Glutamatergic neuron (in vitro differentiated cells): ENCODE measurements at places on chromosomes 7 and 10.
A peak's percentile ranks its signal among the peaks of the same experiment; 100 is the strongest.

- DNase-seq = no peak
Measured at GRCh38 chr10:34373211-34373610, 441.9 kb downstream of the PARD3 start.

DNA sequence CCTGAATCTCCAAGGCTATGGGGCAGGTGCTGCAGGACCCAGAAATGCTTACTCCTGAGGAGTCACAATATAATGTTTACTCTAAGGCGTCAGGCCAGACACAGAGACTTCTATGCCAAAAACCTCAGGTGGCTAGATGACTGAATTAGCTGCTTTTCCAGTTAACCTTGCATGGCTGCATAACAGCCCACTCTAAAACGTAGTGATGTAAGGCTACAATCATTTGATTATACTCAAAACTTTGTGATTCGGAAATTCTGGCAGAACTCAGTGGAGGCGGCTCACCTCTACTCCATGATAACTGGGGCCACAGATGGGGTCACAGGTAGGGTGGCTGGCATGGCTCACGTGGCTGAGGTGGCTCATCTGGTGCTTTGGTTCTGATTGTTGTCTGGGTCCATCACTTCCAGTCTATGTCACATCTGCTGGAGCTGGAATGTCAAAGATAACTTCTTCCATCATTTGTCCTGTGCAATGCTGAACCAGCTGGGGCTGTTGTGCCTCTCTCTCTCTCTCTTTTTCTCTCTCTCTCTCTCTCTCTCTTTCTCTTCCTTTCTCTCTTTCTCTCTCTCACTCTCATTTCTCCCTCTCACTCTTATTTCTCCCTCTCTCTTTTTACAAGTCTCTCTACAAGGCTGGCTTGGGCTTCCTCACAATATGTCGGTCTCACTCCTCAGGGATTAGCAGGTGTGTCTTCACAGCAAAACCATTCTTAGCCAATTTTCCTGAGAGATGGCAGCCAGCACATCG, 11.8 kb downstream of the TMEM72 start:
- no peak for DNase-seq

DNA sequence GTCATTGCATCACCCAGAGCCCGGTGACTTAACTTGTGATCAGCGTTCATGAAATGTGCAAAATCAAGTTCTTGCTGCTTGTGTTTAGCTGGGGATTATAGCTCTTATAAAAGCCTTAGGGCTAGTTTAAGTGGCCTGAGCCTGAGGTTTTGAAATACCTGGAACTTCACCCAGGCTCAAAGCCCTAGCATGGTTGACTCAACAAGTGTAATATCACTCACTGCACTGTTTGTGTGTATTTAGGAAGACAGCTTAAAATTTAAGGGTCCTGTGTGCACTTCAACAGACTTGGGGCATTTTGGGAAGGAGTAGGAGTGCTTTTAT, 489.5 kb downstream of the GATA3 start:
- no peak for DNase-seq

DNA sequence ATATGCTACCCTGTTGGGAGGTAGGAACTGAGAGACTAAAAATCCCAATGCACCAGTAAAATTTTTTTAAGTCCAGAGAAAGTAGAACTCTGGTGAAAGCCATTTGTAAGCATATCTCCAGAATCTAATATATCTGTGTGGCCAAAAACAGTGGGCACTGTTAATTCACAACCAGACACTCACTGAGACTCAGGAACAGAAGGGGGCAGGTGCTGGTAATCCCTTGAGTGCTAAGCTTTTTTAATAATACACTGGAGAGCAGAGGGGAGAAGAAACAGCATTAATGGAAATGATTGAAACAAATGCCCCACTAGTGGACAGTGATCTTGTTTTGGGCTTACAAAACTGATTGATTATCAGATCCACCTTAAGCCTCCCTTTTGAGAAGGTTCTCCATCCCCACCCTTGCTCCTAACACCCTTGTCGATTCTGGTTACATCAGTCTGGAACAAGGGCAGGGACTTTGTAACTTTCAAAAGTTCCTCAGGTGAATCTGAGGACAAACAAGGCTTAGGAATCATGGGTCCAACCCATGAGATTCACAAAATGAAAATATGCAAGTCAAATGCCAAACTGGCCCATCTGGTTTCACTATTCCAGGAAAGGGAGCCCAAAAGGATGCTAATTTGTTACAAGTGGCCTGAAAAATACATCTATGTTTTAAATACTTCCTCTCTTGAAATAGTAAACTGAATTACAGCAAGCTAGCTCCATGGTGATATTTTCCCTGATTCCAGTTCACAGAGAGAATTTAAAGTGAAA, 29.7 kb downstream of the PLXNA4 start:
- DNase-seq = no peak

DNA sequence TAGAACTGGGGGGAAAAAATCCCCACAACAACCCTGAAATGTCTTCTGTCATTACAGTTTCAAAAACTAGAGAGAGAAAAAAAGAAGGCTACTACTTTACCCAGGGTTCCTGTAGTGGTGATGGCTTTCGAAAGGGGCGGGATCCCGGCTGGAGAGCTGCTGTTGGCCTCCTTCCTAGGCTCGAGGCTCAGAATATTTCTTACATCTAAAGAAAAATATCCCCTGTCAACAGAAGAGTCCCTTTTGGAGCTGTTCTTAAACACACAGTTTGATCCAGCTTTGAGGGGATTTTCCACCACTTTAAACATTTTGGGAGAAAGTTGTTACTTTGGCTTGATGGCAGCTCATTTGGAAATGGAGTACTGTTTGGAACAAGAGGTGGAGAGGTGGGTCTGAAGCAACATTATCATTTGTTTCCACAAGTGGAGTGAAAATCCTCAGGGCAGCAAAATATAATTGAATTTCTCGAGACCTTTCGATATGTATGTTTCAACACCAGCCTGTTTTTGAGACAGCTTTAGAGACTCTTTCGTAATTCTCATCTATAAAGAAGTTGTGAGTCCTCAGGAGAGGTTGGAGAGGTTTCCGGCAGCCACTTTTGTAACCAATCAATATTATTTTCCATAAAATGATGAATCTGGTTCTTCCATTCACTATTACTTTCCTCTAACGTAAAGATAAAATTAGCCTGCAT, 5.1 kb downstream of the HOXA13 start:
- DNase-seq = peak; percentile 4

- no peak for DNase-seq
Measured at GRCh38 chr7:131602994-131603372, 46.6 kb upstream of the PODXL start.

- DNase-seq = no peak
Measured at GRCh38 chr7:19210893-19211413, 65.7 kb upstream of the FERD3L start.

DNA sequence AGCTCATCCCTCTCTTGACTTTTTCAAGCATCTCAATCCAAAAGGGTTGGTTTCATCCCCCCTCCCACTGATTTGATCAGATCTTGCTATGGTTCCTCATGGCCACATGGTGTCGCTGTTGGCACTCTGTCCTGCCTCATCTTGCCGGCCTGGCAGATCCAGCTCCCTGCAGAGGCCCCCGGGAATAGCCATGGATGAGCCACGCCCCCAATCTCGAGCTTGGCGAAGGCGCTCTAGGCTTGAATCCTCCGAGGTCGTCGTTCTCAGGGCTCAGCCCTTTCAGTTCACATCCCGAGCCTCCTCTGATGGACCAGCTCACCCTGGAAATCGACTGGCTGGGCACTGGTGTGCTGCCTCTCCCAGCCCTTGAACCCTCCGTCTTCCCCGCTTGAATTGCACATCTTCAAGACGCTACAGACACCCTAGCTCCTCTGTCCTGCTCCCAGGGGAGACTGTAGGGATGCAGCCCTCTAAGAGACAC, 628.7 kb downstream of the TYW1 start:
- DNase-seq = peak; percentile 93

GRCh38 chr7:120114626-120115025, 158.3 kb upstream of the KCND2 start:
- no peak for DNase-seq

DNA sequence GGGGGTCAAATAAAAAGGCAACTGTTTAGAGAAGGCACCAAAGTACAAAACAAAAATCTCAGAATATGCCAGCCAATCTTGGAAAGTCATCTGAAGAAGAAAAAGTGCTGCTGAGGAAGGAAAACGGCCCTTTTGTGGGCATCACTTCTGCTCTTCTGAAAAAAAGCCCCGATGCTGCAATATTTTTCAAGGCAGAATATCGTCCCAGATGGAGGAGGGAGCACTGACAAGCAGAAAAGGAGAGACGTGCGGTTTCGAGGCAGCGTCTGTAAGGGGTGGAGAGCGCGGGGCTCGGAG, 959 bp upstream of the ATRNL1 start:
- no peak for DNase-seq

- DNase-seq = no peak
Measured at GRCh38 chr10:46239247-46239646, 47.5 kb upstream of the ANTXRL start.

- DNase-seq = no peak
Measured at GRCh38 chr10:35545878-35546590, 59.1 kb upstream of the GJD4 start.

GRCh38 chr7:113033959-113034358, 52.7 kb downstream of the GPR85 start:
- no peak for DNase-seq
